ENCODE measurements at places on chromosomes 5 and 9. TPM values are rescaled to one million over a fixed set of nuclear protein-coding genes. Genes with fewer than 3 reads are reported as not detected.

Gene PCDHGA8
- total RNA-seq, result 1.4 TPM

GRCh38 chr5:73434461-73434860 lies 14.1 kb downstream of the FOXD1 start:
- H3K27me3 ChIP-seq, result peaks cover 70% of the 10 kb centered on the region
- no peak overlapping the region for H3K4me3 ChIP-seq
- H3K27ac ChIP-seq, result no peak overlapping the region
- peaks cover 4% of the 10 kb centered on the region for H3K4me1 ChIP-seq
- no peaks in the 10 kb centered on the region for H3K36me3 ChIP-seq

Gene TPPP
- total RNA-seq, result 0.65 TPM

Gene GCNT1
- 8.8 TPM for total RNA-seq

- no peaks in the 10 kb centered on the region for H3K4me1 ChIP-seq
- no peak overlapping the region for H3K27ac ChIP-seq
- H3K36me3 ChIP-seq, result no peaks in the 10 kb centered on the region
- no peak for DNase-seq
- H3K4me3 ChIP-seq, result no peak overlapping the region
Observed at GRCh38 chr9:126436545-126437267, 110.1 kb downstream of the MVB12B start.

DNA sequence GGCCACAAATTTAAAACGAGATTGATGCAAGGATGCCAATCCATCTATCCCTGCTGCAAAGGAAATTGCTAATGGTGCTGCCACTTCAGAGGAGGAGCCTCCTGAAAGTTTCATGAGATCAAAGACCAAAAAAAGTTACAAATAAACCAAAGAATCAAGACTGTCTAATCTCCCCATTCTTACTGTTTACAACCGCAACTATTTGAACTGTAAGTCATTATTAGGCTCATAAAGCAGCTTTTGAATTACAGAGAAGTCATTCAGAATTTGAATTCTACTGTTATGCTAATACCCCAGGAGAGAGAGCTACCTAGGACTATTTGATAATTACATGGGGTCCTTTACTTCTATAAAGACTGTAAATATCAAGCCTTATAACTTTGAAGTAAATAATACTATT lies 1613.6 kb upstream of the WWC1 start:
- H3K4me3 ChIP-seq, result no peak overlapping the region
- H3K4me1 ChIP-seq, result peaks cover 2% of the 10 kb centered on the region
- H3K27ac ChIP-seq, result no peak overlapping the region

DNA sequence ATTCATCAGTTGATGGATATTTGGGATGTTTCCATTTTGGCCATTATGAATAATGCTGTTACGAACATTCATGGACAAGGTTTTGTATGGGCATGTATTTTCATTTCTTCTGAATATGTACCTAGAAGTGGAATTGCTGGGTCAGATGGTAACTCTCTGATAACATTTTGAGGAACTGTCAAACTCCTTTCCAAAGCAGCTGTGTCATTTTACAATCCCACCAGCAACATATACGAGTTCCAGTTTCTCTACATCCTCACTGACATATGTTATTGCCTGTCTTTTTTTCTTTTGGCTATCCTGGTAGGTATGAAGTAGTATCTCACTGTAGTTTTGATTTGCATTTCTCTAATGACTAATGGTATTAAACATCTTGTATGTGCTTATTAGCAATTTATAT lies 86.7 kb downstream of the PRKACG start:
- H3K36me3 ChIP-seq, result no peaks in the 10 kb centered on the region
- no peak overlapping the region for H3K4me3 ChIP-seq
- DNase-seq, result no peak
- H3K4me1 ChIP-seq, result no peaks in the 10 kb centered on the region
- H3K27me3 ChIP-seq, result no peaks in the 10 kb centered on the region
- H3K27ac ChIP-seq, result no peak overlapping the region

- no peak overlapping the region for H3K4me3 ChIP-seq
- peaks cover 2% of the 10 kb centered on the region for H3K36me3 ChIP-seq
- DNase-seq, result no peak
- H3K27ac ChIP-seq, result no peak overlapping the region
- H3K4me1 ChIP-seq, result peaks cover 5% of the 10 kb centered on the region
Observed at GRCh38 chr9:23663946-23664345, 162.1 kb downstream of the ELAVL2 start.

- no peaks in the 10 kb centered on the region for H3K27me3 ChIP-seq
- no peak for DNase-seq
- no peaks in the 10 kb centered on the region for H3K4me1 ChIP-seq
Observed at GRCh38 chr5:57445006-57445704, 37.5 kb downstream of the ACTBL2 start.

- H3K36me3 ChIP-seq, result no peaks in the 10 kb centered on the region
- no peaks in the 10 kb centered on the region for H3K27me3 ChIP-seq
- DNase-seq, result no peak
- H3K27ac ChIP-seq, result no peak overlapping the region
- H3K4me1 ChIP-seq, result no peaks in the 10 kb centered on the region
Observed at GRCh38 chr9:82940376-82940775, 122.6 kb downstream of the RASEF start.

Gene NSG2
- 0.78 TPM for total RNA-seq

Gene SCGB3A1
- not detected for total RNA-seq

- no peak overlapping the region for H3K4me3 ChIP-seq
- H3K27me3 ChIP-seq, result no peaks in the 10 kb centered on the region
- no peak for DNase-seq
- H3K4me1 ChIP-seq, result no peaks in the 10 kb centered on the region
Observed at GRCh38 chr9:122201641-122202040, 27.1 kb downstream of the LHX6 start.

Gene OR1J2
- total RNA-seq, result not detected

DNA sequence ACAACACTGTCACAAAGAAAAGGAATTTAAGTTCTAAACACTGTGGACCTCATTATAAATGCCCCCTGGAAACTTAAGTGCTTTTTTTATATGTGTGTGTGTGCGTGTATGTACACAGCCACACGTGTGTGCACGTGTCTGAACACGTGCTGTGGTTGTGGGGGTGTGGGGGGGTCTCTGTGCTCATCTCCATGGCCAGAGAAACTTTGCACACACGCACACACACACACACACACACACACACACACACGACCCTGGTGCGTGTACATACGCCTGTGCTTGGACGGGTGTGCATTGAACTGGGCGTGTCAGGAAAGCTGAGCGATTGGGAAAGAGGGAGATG lies 27.9 kb downstream of the AMBP start:
- no peaks in the 10 kb centered on the region for H3K27me3 ChIP-seq
- H3K4me3 ChIP-seq, result no peak overlapping the region
- no peak for DNase-seq
- H3K27ac ChIP-seq, result no peak overlapping the region
- peaks cover 33% of the 10 kb centered on the region for H3K36me3 ChIP-seq

- no peaks in the 10 kb centered on the region for H3K4me1 ChIP-seq
- no peaks in the 10 kb centered on the region for H3K27me3 ChIP-seq
- H3K4me3 ChIP-seq, result no peak overlapping the region
- no peaks in the 10 kb centered on the region for H3K36me3 ChIP-seq
Observed at GRCh38 chr9:25861421-25861820, 183.2 kb upstream of the TUSC1 start.

DNA sequence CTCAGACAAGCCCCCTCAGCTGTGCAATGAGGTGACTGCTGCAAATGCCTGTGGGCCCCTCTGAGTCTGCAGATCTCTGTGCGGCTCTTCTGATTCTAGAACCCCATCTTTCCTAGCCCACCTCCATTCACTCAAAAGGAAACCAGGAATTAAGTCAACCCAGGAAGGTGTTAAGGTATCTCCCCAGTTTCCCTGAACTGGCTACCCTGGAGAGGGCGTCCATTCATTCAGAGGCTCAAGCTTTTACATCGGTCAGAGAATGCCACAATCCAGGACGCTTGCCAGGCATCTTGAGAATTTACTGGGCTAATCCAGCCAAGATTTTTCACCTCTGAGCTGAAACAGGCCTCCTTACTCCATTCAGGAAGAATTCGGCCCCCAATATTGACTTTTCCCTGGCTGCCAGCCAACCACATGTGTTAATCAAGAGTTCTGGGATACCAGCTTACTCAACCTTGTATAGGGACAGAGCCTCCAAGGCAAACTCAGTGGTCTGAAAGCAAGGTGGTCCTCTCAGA lies 889 bp upstream of the ADAMTS12 start:
- H3K4me3 ChIP-seq, result peak overlapping the region; percentile 50
- H3K36me3 ChIP-seq, result no peaks in the 10 kb centered on the region
- H3K27ac ChIP-seq, result no peak overlapping the region
- H3K27me3 ChIP-seq, result no peaks in the 10 kb centered on the region

DNA sequence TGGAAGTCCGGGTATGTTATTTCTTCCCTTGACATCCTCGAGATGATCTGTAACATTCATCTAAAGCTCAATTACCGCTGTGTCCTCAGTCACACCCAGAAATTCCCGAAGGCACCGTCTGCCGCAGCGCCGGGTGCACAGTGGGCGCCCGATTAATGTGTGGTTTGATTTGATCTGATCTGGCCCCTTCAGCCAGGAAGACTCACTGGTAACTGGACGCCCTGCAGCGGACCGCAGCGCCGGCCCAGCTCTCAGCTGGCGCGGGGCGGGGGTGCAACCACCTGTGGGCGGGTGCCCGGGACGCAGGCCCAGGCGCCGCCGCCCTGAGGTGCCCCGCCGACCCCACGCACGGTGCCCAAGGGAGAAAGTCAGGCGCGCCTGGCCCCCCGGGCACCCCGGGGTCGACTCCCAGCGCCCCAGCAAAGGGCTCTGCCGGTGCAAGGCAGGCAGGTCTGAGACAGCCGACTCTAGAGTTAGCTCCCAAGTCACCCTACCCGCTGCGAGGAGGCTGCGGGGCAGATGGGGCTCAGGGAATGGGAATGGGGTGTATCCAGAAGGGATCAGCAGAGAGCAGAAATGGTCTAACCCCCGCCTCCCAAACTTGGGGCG lies 1.7 kb downstream of the EPB41L4B start:
- no peaks in the 10 kb centered on the region for H3K27me3 ChIP-seq
- H3K4me3 ChIP-seq, result peak overlapping the region; percentile 78
- peak overlapping the region; percentile 61 for H3K27ac ChIP-seq
- peaks cover 23% of the 10 kb centered on the region for H3K4me1 ChIP-seq
- no peaks in the 10 kb centered on the region for H3K36me3 ChIP-seq
- no peak for DNase-seq

DNA sequence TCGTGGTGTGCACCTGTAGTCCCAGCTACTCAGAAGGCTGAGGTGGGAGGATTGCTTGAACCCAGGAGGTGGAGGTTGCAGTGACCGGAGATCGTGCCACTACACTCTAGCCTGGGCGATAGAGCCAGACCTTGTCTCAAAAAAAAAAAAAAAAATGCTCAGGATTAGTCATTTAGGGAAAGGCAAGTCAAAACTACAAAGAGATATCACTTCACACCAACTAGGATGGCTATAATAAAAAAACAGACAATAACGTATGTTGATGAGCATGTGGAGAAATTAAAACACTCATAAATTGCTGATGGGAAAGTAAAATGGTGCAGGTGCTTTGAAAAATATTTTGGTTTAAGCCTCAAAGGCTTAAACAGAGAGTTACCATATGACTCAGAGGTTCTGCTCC lies 6.3 kb upstream of the ANKRD34B start:
- no peaks in the 10 kb centered on the region for H3K36me3 ChIP-seq
- H3K4me1 ChIP-seq, result no peaks in the 10 kb centered on the region
- no peak overlapping the region for H3K27ac ChIP-seq
- DNase-seq, result no peak
- no peaks in the 10 kb centered on the region for H3K27me3 ChIP-seq

Gene TLX3
- not detected for total RNA-seq

DNA sequence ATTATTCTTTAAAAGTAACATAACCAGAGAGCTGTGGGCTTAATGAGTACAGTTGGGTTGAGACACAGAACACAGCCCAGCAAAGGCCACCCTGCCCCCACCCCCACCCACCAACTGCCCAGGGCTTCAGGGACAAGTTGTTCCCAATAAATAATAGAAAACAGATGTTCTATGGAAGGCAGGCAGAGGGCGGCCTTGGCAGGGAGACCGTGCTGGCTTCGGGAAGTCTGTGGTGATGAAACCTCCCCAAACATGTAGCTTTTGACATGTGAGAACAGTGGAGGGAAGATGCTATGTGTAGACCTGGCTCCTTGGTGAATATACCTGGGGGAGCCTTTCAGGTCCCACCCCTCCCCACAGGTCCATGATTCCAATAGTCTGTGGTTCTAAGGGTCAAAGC lies 10.0 kb downstream of the TRAF1 start:
- H3K4me1 ChIP-seq, result no peaks in the 10 kb centered on the region
- H3K27ac ChIP-seq, result no peak overlapping the region
- H3K4me3 ChIP-seq, result no peak overlapping the region

GRCh38 chr5:135138116-135138850 lies 104.3 kb upstream of the PITX1 start:
- no peak for DNase-seq
- H3K27me3 ChIP-seq, result no peaks in the 10 kb centered on the region
- no peak overlapping the region for H3K27ac ChIP-seq
- H3K4me1 ChIP-seq, result no peaks in the 10 kb centered on the region

DNA sequence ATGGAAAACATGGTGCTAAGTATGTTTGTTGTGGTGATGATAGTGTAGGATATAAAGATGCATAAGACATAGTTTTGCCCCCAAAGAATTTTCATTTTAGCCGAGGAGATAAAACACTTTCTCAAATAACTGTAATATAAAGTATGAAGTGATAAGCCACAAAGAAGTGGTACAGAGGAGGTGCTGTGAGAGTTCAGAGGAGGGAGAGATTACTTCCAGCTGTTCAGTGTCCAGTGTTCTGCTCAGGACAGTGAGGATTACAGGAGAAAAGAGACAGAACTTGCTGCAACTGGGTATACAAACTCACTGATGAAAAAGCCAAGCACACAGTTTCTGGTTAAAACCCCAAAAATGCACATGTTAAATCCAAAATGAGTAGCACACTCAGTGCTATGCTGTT lies 309.3 kb downstream of the KIAA0825 start:
- no peak overlapping the region for H3K27ac ChIP-seq
- H3K36me3 ChIP-seq, result no peaks in the 10 kb centered on the region
- no peak for DNase-seq

DNA sequence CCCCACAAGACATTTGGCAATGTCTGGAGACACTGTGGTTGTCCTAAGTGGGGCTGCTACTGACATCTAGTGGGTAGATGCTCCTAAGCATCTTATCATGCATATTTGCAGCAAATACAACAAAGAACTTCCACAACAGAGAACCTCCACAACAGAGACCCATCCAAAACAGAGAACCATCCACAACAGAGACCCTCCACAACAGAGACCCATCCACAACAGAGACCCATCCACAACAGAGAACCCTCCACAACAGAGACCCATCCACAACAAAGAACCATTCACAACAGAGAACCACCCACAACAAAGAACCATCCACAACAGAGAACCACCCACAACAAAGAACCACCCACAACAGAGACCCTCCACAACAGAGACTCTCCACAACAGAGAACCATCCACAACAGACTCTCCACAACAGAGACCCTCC lies 32.8 kb downstream of the ARPC5L start:
- no peak overlapping the region for H3K27ac ChIP-seq
- no peaks in the 10 kb centered on the region for H3K27me3 ChIP-seq
- H3K4me1 ChIP-seq, result no peaks in the 10 kb centered on the region
- no peak for DNase-seq
- H3K36me3 ChIP-seq, result no peaks in the 10 kb centered on the region

DNA sequence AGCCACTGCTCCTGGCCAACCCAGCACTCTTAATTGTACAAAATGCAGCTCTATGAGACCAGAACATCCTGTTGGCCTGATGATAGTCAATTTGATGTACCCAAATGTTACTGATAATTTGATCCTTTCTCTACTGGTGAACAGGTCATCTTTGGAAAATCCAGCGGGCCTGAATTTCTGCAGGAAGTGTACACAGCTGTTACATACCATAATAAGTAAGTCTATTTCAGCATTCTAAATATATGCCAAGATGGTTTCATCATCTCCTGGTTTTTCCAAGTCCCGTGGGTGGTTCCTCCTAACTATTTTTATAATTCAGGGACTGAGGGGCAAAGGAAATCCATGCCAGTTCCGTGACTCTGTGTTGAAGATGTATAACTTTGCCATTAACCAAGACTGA lies 155.4 kb downstream of the DOCK8 start:
- no peak overlapping the region for H3K4me3 ChIP-seq
- no peak for DNase-seq
- no peaks in the 10 kb centered on the region for H3K36me3 ChIP-seq

Data from H1 (cell line).